CD4-positive, alpha-beta T cell treated with Interleukin-17A for 1 hour (primary cell): ENCODE measurements at places on chromosomes 6 and 20.

DNA sequence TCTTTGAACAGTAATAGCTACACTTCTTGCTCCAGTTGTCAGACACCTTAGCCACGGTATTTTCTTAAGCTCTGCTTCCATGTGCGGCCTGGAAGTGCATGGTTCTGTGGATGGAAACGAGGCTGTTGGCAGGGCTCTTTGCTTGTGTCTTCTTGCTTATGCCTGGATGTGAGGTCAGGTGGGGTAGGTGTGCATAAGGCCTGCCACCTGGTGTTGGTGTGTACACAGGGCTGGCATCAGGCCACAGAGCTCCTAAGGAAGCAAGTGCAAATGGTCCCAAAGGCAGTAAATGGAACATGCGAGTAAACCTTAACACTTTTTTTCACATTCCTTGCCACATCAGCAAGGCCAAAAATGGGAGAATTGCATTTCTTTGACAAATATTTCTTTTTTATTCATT, 158.1 kb upstream of the GMDS start:
- no peak for DNase-seq

- DNase-seq, result no peak
Measured at GRCh38 chr6:3529232-3529631, 72.4 kb upstream of the SLC22A23 start.

DNA sequence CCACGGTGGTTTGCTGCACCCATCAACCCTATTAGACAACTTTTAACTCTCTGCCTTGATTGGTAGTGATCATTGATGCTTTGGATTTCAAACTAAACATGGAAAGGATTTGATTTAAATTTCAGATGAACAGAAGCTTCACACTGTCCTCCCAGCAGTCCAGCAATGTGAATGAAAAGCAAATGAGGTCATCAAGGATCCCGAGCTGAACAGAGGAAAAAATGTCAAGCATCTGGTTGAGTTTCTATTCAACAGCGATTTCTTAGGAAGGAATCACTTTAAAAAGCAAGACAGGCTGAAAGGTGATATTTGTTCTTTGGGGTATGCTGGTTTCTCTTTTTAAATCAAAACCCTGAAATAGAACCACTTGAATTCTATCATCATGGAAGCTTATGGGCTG, 10.6 kb upstream of the SAMD3 start:
- no peak for DNase-seq

- DNase-seq, result no peak
Measured at GRCh38 chr20:40050596-40050995, 638.4 kb downstream of the MAFB start.

- no peak for DNase-seq
Measured at GRCh38 chr6:70843328-70843918, 113.4 kb downstream of the B3GAT2 start.

DNA sequence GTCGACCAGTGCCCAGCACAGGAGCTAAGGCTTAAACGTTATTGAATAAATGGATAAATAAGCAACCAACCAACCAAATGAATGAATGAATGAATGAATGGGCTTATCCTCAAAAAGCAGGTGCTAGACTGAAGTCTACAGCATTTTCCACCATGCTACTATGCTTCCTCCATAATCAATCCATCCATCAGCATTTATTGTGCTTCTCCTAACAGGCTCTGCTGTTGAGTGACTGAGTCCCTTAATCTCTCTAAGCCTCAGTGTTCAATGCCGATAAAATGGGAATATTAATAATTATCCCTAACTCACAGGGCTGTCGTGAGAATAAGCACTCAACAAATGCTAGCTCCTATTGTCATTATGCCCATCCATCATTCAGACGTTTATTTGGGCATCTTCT, 4.6 kb upstream of the NOL4L start:
- DNase-seq, result no peak

- no peak for DNase-seq
Measured at GRCh38 chr6:165511807-165512206, 151.2 kb downstream of the PDE10A start.

DNA sequence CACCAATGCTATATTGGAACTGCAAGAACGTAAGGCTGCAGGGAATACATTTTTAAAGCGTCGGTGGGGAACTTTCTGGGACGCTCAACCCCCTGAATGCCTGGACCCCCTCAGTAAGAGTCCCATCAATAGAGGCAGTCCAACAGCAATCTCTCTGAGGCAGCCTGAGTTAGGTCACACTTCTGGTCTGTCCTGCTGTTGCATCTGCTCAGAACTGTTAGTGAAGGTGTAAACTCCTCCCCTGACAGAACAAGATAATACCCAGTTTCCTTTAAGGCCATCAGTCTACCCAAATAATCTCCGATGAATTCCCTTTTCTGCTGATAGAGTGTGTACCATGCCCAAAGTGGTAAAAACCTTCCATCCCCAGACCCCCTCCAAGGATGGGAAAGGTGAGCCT, 1.1 kb upstream of the RNGTT start:
- no peak for DNase-seq

DNA sequence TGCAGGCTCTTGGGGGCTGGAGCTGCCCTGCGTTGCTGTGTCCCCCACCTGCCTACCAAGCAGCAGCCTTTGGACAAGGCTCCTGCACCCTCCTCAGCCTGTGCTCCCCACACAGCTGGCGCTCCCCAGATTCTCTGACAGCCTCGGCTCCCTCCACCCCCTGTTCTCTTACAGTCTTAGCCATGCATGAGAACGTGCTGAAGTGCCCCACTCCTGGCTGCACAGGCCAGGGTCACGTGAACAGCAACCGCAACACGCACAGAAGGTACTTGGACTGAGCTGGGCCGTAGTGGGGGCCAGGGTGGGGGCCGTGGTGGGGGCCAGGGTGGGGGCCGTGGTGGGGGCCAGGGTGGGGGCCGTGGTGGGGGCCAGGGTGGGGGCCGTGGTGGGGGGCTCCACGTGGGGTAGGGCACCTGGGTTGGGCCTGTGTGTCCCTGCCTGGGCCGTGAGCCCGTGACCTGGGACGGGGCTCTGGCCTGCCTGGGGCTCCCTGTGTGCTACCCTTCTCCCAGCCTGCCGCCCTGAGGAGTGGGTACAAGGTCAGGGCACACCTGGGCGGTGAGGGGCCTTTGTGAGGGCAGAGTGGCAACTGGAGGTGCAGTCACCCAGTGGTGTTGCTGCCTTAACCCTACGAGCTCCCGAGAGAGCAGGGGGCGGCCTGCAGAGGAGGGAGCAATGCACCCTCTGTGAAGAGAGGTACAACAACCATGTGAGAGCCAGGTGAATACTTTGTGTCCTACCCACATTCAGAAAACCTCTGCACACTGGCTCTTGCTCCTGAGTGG, 43.5 kb upstream of the PCMTD2 start:
- DNase-seq, result no peak

DNA sequence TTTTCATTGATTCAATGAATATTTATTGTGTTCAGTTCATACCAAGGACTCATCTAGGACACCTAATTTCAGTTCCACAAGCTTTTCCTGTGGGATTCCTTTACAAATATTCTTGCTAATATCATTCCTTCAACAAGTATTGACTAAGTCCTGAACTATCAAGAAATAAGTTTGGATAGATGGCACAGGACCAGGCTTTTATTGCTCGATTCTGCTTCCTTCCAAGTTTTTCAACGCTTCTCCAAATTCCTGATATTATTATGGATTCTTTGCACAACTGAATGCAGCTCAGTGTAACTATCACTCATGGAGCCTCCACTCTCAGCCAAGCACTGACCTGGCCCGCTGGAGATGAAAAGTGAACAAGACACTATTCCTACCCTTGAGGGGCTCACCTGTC, 32.7 kb upstream of the COL21A1 start:
- no peak for DNase-seq

- no peak for DNase-seq
Measured at GRCh38 chr6:154894902-154895301, 100.2 kb upstream of the TIAM2 start.

DNA sequence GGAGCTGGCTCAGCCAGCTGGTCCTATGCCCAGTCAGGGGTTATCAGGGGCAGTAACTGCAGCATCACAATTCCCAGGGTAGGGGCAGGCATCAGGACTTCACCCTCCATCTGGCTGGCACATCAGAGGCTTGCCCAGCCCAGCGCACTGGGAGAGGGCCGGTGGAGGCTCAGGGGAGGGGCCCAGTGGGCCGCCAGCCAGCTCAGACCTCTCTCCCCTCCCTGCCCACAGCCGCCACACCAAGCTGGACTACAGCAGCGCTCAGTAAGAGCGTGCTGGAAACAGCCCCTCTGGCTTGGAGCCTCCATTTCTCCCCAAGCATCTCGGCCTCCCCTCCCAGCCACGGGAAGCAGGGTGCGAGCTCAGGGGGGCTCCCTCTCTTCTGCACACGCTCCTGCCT, 22.0 kb downstream of the ADA start:
- no peak for DNase-seq

DNA sequence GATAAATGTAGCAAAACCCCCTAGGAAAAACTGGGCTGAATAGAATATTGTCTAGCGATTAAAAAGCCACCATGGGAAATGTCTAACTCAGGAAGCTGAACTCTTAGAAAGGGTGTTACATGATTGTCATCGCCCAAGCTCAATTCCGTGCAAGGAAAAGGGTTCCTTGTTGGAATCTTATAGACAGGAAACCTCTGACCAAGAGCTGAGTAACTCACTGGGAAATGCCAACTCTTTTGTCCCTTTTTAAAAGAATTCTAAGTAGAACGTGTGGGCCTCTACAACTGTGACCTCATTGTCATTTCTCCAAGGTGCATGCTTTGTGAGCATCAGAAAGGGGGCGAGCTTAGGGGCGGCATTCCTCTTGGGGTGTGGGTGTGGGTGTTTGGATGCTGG, 88.1 kb downstream of the SYNJ2 start:
- no peak for DNase-seq

- no peak for DNase-seq
Measured at GRCh38 chr20:16662467-16662866, 67.4 kb upstream of the SNRPB2 start.

- no peak for DNase-seq
Measured at GRCh38 chr6:44702292-44702691, 314.8 kb downstream of the CDC5L start.

- no peak for DNase-seq
Measured at GRCh38 chr6:40520678-40521077, 66.5 kb downstream of the LRFN2 start.

DNA sequence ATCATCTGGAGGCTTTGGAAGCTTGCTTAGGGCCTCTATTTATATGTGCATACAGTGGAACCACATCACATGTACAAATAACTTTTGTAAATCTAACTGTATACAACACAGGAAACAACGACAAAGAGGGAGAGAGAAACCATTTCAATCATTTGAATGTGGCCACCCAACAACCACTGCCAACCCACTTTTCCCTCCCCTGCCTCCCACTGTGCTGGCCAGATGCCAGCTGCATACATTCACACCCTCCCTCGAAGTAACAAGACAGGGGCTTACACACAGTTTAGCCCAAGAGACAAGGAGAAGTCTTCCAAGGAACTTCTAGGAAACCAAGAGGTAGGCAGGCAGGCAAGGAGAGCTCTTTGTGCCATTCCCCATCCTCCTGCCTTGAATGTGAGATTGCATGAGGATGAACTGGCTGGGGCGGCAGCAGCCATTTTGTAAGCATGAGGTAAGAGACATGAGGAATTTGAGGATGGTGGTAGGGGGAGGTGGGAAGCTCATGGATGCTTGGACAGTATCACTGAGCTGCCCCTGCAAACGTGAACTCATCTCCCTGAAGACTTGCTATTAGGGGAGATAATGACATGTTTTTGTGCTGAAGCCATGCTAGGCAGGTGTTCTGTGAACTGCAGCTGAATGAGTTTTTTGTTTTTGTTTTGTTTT, 18.2 kb downstream of the BMP7 start:
- no peak for DNase-seq

DNA sequence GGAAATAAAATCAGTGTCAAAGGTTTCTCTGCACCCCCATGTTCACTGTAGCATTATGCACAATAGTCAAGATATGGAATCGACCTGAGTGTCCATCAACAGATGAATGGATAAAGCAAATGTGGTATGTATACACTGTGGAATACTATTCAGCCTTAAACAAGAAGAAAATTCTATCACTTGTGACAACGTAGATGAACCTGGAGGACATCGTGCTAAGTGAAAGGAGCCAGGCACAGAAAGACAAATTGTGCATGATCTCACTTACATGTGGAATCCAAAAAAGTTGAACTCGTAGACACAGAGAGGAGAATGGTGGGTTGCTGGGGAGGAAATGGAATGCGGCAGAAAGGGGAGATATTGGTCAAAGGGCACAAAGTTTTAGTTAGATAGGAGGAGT, 136.3 kb upstream of the ESR1 start:
- no peak for DNase-seq

DNA sequence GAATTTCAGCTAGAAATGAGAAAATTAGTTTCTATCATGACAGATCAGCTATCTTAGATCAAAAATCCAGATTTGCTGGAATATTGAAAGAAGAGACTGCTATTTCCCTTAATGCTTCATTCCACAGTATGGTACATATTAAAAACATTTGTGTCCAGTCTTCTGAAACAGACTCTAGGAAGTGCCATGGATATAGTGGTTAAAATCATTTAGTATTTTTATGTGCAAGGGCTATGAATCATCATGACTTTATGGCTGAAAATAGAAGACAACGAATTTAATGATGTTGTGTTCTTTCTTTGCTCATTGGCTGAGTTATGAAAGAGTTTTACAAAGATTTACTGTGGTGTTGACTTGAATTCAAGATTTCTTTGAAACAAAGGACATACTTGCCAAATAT, 146.6 kb downstream of the ANKRD60 start:
- no peak for DNase-seq

GRCh38 chr6:150076196-150076893, 7.4 kb upstream of the ULBP3 start:
- no peak for DNase-seq

GRCh38 chr6:152648105-152648504, 10.9 kb upstream of the SYNE1 start:
- no peak for DNase-seq

GRCh38 chr20:57555457-57556184, 5.3 kb upstream of the PCK1 start:
- DNase-seq, result no peak

- DNase-seq, result no peak
Measured at GRCh38 chr20:51489611-51490010, 52.9 kb downstream of the NFATC2 start.

DNA sequence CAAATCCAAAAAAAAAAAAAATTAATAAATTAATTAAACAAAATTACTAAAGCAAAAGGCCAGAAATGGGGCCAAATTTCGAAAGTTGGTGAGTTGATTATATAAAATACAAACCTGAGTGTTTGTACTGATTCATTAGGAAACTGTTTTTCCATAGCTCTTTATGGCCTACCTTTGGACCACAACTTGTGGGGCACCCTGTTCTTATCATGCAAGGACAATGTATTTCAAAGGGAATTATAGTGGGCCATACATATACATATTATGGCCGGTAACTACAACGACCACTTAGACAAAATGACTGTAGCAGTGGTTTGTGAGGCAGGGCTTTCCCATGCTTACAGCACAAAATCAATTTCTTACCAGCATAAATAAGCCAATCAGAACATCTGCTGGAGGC, 69.5 kb downstream of the ESF1 start:
- no peak for DNase-seq

GRCh38 chr6:147221739-147222138, 17.5 kb downstream of the STXBP5 start:
- no peak for DNase-seq

GRCh38 chr6:25754535-25754934, at the start of gene SLC17A4:
Gene SLC17A4, plus strand, starts transcription at chr6:25754742. Its CDS starts 7,221 bp downstream, at chr6:25761963.
- DNase-seq, result no peak
